ENCODE measurements at places on chromosomes 11 and 22.

- no peak for DNase-seq
Measured at GRCh38 chr11:119728211-119728626, 781 bp downstream of the NECTIN1 start.

GRCh38 chr11:66087148-66087908, 17.3 kb downstream of the PACS1 start:
- no peak for DNase-seq

- no peak for DNase-seq
Measured at GRCh38 chr11:133541021-133541719, 8.9 kb upstream of the OPCML start.

- no peak for DNase-seq
Measured at GRCh38 chr11:128246810-128247594, 340.4 kb downstream of the ETS1 start.

DNA sequence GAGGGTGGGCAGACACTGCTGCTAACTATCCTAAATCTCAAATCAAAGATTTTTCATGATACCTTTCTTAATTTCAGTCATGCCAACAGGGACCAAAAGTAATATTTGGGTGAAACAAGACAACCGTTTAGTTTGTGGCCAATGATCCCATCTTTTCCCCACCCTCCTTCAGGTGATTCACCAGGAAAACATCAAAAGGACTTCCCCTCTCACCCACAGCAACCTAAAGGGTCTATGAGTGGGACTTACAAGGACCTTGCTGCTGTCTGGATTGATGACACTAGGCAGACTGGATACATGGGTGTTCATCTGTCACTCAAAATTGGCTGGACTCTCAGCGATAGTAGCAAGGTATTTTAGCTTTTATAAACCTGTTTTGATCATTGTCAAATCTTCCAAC, 62.0 kb upstream of the ZC3H12C start:
- no peak for DNase-seq

GRCh38 chr22:19258371-19258770, 33.1 kb downstream of the CLTCL1 start:
- DNase-seq, result no peak

GRCh38 chr11:45262900-45263299, 23.2 kb downstream of the SYT13 start:
- no peak for DNase-seq

GRCh38 chr22:46082633-46083032, 67.7 kb upstream of the PPARA start:
- no peak for DNase-seq

- no peak for DNase-seq
Measured at GRCh38 chr11:70727899-70728620, 329.7 kb downstream of the CTTN start.

DNA sequence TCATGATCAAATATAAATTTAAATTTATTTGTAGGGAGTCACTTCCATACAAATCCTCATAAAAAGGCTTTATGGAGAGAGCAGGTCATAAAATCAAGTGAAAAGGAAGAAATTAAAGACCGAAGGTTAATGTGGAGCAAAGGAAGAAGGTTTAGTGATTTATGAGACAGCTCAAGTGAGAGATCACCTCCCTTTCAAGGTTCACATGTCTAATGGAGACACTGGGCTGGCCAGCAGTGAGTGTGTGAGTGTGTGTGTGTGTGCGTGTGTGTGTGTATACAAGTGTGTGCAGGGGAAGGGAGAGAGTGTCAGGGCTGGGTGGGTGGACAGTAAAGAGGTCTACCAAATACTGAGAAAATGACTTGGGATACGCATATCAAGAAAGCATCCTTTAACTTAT, 251.2 kb downstream of the FAT3 start:
- DNase-seq, result no peak

DNA sequence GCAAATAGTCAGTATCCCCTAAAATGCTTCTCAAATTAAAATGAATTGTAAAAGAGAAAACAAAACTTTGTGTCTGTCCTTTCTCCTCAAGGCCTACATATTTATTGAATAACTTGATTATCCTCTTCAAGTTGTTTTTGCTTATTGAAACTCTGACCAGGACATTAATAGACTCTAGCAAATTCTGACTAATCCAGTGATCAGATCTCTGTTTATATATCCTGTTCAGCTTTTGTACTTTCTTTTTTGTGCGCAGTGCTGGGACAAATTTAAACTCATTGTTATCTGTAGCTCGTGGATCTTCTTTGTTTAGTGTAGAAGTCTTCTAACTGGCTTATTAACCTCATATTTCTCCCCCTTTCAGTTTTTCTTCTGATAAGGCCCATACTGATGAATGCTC, 139.9 kb upstream of the SORL1-AS1 start:
- no peak for DNase-seq

DNA sequence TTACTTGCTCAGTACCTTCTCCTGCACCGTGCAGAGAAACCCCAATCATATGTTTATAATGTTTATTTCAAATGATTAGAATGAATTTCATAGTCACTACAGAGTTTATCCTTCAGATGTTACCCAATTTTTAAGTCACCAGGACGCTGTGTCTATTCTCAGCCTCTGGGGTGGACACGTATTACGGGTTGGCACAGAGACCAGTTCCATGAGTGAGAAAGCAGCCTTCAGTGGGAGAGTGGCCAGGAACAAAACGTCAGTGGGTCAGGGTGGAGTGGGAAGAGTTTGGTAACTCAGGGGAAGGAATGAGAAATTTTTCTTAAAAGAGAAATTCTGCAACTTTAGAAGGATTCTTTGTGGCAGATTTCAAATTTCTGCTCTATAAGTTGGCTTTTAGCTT, 77.1 kb upstream of the MTMR2 start:
- DNase-seq, result no peak

- DNase-seq, result no peak
Measured at GRCh38 chr11:134691295-134691873, 279.3 kb upstream of the B3GAT1 start.

DNA sequence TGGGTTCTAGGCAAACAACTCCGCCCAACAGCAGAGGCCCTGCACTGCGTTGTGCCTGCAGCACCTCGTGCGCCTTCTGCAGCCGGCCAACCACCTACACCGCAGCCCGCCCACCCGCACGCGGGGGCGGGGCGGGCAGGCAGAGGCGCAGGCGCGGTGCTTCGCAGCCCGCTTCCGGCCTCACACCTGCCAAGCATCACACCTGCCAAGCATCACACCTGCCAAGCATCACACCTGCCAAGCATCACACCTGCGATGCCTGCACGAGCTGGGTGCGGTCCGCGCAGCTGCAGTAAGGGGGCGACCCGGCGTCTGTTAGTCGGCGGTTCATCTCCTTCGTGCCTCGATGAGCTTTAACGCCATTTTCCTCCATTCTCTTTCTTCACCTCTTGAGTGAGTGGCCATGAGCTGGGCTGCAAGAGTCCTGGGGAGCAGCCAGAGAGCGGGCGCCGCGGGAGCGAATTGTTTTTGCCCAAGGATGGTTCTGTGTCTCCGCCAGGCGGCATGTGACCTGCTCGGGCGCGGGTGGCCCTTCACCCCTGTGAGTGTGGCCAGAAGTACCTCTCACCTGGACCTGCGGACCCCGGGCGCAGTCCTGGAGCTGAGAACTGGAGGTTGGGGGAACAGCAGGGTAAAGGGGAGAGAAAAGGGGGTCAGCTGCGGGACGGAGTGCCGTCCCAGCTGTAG, at the start of gene LDHAL6A:
Gene LDHAL6A, plus strand, starts transcription at position 171 of the 687 bp plus-strand sequence. CDS start 825 bp downstream, outside the sequence.
- DNase-seq, result no peak

GRCh38 chr11:9774591-9775397, 110.9 kb downstream of the SWAP70 start:
- no peak for DNase-seq

DNA sequence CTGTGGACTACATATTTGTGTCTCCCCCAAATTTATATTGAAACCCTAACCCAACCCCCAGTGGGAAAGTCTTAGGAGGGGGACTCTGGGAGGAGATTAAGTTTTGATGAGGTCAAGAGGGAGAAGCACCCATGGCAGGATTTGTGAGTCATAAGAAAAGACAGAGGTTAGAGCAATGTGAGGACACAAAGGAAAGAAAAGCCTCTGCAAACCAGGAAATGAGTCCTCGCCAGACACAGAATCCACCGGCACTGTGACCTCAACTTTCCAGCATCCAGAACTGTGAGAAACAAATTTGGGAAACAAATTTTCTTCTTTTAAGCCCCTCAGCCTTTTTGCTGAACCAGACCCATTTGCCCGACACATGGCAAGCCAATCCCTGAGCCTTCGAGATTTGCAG, 397.0 kb downstream of the NTM start:
- no peak for DNase-seq

DNA sequence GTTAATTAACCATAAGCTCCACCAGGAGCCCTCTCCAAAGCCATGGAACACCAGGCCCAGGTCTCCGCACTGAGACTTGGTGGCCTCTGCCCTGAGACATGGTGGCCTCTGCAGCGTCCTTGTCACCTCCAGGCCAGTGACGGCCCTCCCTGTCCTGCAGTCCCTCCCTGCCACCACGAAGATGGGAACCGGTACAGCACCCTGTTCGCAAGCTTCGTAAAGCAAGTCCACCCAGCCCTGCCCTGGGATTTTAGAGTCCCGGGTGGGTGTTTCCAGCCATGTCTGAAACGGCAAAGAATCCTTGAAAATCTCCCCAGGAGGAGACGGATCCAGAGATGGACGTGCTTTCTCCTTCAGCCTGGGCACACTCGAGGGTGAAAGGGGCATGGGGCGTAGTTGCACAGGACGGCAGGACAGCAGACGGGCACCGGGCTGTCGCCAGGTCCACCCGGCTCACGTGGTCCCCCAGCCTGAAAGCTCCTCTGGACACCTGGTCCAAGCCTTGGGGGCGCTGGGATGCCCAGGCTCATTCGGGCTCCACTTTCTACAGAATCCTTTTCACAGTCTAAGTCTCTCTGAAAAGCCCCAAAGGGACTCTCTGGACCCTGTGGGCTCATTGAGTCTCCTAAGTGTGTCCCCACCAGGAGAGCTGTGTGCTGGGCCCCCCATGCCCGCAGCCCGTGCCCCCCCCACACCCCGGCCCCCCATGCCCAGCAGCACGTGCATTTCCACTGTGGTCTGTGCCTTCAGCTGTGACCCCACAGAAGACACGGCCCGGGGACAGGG, 456.2 kb downstream of the BRD1 start:
- no peak for DNase-seq

GRCh38 chr11:12028303-12028702, 19.9 kb upstream of the DKK3 start:
- no peak for DNase-seq

DNA sequence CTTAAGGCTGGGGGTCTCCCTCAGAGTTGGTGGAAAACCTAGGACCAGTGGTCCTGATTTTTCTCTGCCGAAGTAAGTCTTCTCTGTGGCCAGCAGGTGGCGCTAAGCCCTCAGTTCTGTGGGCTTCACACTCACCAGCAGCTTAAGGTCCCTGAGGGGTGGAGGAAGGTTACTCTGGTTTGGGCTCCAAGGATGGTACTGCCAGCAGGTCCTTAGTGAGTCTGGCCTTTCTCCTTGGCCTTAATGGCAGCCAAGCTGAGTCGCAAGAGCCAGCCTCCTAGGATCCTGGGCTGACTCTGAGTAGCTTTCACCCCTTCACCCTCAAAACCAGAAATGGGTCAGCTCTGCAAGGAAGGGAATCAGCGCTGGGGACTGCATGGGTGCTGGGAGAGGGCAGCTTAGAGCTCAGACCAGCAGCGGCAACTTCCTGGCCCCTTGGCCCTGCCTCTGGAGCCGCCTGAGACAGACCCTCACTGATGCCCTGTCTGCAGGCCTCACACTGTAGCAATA, 4.4 kb downstream of the KCNJ11 start:
- no peak for DNase-seq

- no peak for DNase-seq
Measured at GRCh38 chr11:30585892-30586250, 282 bp downstream of the MPPED2 start.

- no peak for DNase-seq
Measured at GRCh38 chr11:94553938-94554337, 10.2 kb downstream of the FUT4 start.

- DNase-seq, result no peak
Measured at GRCh38 chr22:30301995-30302809, 12.9 kb upstream of the CASTOR1 start.

DNA sequence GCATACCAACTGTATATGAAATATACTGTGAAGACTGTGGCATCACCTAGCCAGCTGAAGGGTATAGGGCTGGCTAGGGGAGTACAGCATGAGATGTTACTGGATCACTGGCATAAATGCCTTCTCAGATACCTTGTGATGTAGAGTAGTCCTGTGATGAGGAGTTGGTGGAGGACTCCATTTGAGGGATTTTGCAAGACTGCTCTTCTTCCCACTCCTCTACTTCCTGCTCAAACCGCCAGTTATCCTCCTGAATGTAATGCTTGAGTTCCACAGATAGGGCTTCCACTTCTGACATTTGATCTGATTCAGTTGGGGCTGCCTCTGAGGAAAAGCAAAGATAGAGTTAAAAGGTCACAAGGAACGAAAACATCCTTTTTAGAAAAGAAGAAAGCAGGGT, 29.3 kb downstream of the CLDN25 start:
- DNase-seq, result no peak

- no peak for DNase-seq
Measured at GRCh38 chr11:46009647-46010046, 87.2 kb downstream of the LARGE2 start.

DNA sequence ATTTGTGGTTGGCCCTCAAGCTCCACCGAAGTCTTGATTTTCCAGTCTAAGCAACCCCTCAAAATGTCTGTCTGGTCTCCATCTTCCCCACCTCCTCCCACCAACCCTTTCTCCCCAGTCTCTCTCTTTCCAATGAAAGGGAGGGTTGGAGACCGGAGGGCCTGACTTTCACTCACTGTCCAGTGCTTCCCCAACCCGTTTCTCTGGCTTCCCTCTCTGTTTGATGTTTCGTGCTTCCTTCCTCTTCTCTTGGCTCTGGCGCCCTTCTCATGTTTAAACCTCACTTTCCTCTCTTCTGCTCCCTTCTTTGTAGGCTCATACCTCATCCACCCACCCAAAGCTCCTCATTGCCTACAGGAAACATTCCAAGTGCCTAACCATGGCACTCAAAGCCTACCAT, 11.1 kb upstream of the VPS37C start:
- no peak for DNase-seq

DNA sequence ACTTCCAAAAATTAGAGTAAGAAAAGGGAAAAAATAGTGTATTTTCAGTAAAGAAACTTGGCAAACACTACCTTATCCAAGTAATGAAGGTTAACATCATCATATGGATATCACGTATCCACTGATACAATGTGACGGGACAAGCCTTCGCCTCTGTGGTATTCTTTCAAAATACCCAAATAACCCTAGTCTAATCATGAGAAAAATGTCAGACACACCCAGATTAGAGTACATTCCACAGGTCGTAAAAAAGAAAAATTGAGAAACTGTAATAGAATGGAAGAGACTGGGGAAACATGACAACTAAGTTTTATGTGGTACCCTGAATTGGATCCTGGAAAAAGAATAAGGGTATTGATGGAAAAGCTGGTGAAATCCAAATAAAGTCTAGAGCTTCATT, 48.9 kb downstream of the NARS2 start:
- no peak for DNase-seq
